Activated CD8-positive, alpha-beta memory T cell treated with anti-CD3 and anti-CD28 coated beads, Interleukin-2, amount 10 ng/mL, durations not matched to agents 7 days and 5 days (primary cell): ENCODE measurements at places on chromosomes 3 and 15.

- no peak for DNase-seq
Measured at GRCh38 chr15:49927189-49927861, 191.7 kb downstream of the ATP8B4 start.

GRCh38 chr3:99765042-99765942 lies 52.4 kb upstream of the CMSS1 start:
- DNase-seq = no peak

GRCh38 chr15:39584662-39585388 lies 3.9 kb downstream of the THBS1 start:
- no peak for DNase-seq

- no peak for DNase-seq
Measured at GRCh38 chr3:141938011-141938500, 61.6 kb downstream of the ATP1B3 start.

- DNase-seq = no peak
Measured at GRCh38 chr15:61598655-61599054, 369.6 kb upstream of the RORA start.

- DNase-seq = no peak
Measured at GRCh38 chr3:48934333-48934991, 15.8 kb downstream of the ARIH2 start.

- no peak for DNase-seq
Measured at GRCh38 chr3:68090571-68090970, 436.2 kb upstream of the SUCLG2 start.

DNA sequence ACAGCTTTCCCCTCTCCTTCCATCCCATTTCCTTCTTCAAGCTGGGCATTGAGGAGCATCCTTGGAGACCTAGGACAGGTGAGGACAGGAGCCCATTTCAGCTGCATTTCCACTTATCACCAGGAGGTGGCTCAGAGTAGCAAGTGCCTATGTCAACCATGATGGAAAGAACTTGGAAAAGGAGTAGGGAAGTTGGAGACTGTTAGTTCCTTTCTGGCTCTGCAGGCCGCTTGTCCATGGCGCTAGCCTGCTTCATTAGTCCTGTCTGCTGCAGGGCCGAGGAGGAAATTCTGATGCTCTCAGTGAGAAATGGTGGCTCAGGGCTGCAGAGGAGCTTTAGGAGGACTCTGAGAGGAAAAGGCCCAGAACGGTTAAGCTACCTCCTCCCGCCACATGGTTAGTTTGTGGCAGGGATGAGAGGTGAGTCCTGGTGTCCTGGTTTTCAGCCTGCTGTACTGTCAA lies 7.0 kb upstream of the CD276 start:
- DNase-seq = peak; percentile 56

DNA sequence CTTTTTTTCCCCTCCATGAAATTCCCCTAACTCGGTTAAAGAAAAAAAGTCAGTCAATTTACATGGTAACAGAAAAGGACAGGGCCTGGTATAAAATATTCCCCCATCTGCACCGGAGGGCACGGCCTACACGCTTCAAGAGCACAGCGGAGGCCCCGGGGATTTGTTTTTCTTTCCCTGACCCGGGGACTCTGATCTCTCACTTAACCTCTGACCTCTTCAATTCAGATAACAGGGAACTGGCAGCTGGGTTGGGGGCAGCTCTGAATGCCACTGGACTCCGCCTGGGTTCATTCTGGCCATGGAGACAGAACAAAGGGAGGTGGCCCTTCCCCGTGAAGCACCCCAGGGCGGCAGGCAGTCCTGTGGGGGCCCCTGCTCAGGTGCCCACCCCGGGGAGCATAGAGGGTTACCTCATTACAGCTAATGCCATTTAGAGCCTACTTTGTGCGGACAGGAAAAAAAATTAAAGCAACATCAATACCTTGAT lies 257.5 kb downstream of the SHQ1 start:
- DNase-seq = no peak

DNA sequence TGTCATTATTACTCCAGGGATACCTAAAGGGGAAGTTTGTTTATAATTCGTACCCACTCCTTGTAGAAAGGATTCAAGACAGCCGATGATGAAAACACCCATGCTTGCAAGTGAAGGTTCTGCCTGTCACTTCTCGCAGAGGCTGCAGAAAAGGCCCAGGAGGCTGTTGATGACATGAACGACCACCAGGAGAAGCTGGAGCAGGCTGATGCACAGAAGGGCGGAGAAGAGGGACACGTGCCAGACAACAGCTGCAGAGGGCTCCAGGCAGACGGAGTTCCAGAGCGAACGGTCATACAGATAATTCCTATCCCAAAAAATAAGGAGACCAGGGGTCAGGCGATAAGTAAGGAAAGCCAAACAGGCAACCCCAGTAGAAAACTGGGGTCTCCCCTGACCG lies 5.7 kb upstream of the DYNLT2B start:
- no peak for DNase-seq

DNA sequence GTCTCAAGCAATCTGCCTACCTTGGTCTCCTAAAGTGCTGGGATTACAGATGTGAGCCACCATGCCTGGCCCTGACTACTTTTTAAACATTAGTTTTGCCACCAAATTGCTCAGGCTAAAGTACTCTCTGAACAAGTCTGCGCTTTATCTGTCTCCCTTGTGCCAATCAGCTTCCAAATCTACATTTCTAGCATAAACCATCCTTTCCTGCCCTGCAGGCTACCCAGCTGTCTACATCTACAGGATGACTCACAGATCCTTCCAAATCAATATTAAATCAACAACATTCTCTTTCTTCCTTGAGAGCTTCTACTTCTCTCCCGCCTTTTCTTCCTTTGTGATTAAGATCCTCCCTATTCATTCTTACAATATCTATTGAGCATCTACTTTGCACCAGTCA lies 16.0 kb upstream of the ATOSA start:
- DNase-seq = no peak

GRCh38 chr3:119609301-119609700 lies 11.6 kb downstream of the PLA1A start:
- DNase-seq = no peak

DNA sequence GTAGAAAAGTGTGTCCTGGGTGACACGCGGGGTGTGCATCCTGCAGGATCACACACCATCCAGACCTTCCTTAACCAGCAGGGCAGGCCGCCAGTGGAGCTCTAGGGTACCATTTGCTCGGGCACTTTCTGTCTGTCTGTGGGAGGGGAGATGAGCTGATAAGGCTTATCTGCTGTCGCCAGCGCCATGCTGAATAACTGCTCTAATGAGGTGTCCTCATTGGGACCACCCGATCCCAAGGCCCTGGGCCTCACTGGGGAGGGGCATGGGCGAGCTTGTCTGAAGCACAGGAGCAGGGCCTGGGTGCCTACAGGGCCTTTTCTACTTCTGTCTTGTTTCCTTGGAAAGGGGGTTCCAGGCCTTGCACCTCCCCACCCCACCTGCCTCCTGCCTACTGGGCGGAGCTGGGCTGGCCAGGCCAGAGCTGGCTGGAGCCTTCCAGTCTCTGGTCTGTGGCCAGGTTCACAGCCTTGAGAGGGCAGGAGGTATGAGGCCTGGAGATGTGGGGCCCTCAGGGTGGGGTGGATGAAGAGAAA lies 2.5 kb upstream of the GATA2 start:
- DNase-seq = no peak

DNA sequence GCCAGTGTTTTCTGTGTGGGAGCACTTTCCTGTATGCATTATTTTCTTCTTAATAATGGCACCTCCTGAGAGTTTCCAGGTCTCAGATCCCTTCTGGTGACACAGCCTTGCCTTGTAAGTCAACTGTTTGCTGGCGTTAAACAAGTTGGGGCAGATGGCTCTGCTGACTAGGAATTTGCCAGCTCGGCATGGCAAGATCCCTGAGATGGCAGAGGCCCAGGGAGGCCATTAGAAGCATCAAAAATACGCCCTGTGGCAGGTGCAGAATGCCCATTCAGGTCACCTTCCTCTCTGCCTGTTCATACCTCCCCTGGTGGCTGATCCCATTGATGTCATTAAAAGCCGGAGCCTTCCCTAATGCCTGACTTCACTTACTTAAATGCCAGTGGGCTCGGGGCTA lies 320.9 kb upstream of the CTDSPL start:
- no peak for DNase-seq

DNA sequence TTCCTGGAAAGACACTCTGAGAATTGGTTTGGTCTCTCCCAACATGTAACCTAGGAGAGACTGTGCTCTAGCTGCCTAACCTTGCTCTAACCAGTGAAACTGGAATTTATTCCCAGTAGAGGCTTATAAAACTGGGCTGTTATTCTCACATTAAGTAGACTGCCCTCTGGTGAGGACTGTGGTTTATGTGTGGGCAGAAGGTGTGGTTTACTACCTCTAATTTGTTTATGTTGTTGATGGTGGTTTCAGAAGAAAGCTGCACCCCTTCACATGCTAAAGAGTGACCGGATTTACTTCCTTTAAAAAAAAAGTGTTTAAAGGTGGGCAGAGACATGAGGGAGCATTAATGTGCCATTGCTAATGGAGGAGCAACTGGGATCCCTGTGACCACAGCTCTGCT lies 273.2 kb downstream of the MECOM start:
- DNase-seq = no peak

- no peak for DNase-seq
Measured at GRCh38 chr3:194031867-194032635, 103.9 kb upstream of the HES1 start.

DNA sequence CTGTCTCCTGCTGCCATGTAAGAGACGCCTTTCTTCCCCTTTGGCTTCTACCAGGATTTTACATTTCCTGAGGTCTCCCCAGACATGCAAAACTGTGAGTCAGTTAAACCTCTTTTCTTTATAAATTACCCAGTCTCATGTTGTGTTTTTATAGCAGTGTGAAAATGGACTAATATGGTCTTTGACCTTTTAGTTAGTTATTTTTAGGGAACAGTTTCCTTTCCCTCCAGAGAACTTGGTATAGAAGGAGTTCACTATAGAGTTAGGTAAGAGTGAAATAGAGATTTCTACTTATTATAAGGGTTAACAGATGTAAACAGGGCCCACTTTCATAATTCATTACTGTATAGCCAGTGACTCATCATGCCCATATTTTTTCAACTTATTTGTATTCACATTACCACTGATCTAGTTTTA lies 170.9 kb downstream of the UNC13C start:
- no peak for DNase-seq

GRCh38 chr15:42184736-42185135 lies 23.4 kb downstream of the VPS39 start:
- DNase-seq = no peak

DNA sequence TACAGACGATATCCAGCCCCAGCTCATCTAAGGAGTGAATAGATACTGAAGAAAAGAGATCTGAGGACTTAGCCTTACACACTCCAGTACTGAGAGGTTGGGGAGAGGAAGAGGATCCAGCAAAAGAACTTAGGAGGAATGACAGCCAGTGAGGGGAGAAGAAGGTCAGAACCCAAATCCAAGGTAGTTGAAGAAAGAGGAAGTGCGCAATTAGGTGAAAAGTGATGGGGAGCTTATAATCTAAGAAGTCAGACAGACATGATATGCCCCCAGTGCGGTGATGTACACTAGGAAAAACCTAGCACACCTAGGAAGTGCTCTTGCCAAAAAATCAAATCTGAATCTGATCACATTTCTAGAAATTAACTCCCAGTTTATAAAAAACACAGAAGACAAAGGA lies 20.6 kb downstream of the ENTPD3 start:
- DNase-seq = no peak

DNA sequence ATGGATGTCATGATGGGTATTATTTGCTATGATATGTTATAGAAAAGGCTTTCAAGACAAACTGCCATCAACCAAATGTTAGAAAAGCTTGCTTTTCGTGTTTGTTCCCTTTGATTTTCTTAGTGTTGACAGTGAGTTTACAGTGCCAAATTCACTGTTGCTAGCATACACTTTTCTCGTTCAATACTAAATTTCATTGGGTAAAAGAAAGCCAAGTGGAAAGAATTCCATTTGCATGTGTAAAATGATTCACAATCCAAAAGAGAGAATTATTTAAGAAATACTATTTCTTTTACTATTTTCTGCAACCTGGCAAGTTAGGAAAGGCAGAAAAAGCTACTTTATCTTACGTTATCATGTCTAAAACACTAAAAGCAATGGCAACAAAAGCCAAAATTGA lies 301.4 kb downstream of the OTOL1 start:
- DNase-seq = no peak

DNA sequence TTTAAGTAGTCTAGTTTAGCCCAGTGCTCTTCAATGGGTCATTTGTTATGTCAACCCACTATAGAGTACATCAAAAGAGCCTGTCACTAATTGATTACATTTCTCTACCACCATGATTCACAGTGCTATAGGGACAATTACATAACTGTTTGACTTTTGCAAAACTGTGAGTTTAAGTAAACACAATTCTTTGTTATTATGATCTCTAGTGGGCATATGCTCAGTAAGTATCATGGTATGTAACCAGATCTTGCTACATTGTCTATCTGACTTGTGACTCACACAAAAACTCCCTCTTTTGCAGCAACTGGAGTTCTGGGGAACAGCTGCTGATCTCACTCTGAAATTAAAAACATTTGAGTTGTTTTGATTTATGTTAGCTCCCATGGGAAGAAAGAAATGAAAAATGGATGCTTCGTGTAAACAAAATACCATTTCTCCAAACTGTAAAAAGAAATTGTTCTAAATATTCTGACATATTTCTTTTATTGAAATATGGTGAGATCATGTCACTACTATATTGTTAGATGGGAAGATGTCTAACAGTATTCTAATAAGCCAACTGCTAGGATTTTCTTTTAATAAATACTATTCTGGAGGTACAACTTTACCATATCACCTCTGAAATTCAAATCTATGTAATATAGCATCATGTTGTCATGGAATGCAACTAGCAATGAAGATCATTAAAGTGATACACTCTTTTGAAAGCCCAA lies 470.4 kb downstream of the ROBO1 start:
- DNase-seq = no peak

- DNase-seq = no peak
Measured at GRCh38 chr3:109275702-109276293, 40.5 kb downstream of the DPPA2 start.

GRCh38 chr3:134651347-134652041 lies 672 bp upstream of the KY start:
- peak; percentile 2 for DNase-seq

DNA sequence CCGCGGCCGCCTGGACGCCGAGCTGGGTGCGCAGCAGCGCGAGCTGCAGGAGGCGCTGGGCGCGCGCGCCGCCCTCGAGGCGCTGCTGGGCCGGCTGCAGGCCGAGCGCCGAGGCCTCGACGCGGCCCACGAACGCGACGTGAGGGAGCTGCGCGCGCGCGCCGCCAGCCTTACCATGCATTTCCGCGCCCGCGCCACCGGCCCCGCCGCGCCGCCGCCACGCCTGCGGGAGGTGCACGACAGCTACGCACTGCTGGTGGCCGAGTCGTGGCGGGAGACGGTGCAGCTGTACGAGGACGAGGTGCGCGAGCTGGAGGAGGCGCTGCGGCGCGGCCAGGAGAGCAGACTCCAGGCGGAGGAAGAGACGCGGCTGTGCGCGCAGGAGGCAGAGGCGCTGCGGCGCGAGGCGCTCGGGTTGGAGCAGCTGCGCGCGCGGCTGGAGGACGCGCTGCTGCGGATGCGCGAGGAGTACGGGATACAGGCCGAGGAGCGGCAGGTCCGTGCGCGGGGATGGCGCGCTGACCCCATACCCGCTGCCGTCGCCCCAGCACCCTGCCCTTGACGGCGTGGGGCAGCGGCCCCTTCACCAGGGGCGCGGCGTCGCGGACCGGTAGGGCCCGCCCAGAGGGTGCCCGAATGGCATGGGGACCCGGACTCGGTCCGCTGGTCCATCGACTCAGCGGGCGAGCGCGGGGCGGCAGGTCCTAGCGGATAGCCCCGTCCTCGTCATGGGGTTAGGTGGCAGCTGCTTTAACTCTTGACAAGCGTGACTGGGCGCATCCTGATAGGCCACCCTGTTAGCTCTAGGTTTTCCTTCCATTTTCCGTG lies 848 bp downstream of the SYNM start:
- peak; percentile 52 for DNase-seq

GRCh38 chr3:143016321-143016972 lies 15.1 kb downstream of the U2SURP start:
- no peak for DNase-seq

- DNase-seq = no peak
Measured at GRCh38 chr3:61589856-61590255, 28.5 kb downstream of the PTPRG start.
